EH (cell line): ENCODE measurements at places on chromosomes 12 and 14.
A peak's percentile ranks its signal among the peaks of the same experiment; 100 is the strongest.

GRCh38 chr12:6632026-6632983, 3.5 kb downstream of the LPAR5 start:
- peak; percentile 50 for DNase-seq

- no peak for DNase-seq
Observed at GRCh38 chr14:102789349-102789748, 12.1 kb downstream of the TRAF3 start.

- DNase-seq, result no peak
Observed at GRCh38 chr14:101839236-101839635, 77.7 kb downstream of the PPP2R5C start.

- DNase-seq, result peak; percentile 41
Observed at GRCh38 chr12:102551186-102551585, 70.8 kb upstream of the IGF1 start.
